ENCODE measurements at places on chromosomes 13 and 19.

GRCh38 chr13:36875961-36876360 is 44.1 kb downstream of the SMAD9 start:
- DNase-seq: no peak

DNA sequence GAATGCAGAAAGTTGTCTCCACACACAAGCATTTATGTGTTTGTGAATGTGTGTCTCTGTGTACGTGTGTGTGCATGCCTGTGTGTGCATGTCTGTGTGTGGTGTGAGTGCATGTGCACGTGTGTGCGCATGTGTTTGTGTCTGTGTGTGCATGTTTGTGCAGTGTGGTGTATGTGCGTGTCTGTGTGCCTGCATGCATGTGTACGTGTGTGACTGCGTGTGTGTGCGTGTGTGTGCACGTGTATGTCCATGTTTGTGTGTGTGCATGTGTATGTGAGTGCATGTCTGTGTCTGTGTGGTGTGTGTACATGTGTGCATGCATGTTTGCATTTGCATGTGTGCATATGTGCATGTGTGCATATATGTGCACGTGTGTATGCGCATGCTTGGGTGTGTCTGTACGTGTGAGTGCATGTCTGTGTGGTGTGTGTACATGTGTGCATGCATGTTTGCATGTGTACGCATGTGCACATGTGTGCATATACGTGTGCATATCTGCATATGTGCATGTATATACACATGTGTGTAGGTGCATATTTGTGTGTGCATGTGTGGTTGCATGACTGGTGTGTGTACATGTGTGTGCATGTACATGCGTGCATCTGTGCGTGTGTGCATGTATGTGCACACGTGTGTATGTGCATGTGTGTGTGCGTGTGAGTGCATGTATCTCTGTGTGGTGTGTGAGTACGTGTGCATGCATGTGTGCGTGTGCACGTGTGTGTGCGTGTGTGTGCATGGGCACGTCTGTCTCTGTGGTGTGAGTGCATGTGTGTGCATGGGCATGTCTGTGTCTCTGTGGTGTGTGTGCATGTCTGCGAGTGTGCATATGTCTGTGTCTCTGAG is 8.2 kb upstream of the TMEM255B start:
- DNase-seq: no peak

DNA sequence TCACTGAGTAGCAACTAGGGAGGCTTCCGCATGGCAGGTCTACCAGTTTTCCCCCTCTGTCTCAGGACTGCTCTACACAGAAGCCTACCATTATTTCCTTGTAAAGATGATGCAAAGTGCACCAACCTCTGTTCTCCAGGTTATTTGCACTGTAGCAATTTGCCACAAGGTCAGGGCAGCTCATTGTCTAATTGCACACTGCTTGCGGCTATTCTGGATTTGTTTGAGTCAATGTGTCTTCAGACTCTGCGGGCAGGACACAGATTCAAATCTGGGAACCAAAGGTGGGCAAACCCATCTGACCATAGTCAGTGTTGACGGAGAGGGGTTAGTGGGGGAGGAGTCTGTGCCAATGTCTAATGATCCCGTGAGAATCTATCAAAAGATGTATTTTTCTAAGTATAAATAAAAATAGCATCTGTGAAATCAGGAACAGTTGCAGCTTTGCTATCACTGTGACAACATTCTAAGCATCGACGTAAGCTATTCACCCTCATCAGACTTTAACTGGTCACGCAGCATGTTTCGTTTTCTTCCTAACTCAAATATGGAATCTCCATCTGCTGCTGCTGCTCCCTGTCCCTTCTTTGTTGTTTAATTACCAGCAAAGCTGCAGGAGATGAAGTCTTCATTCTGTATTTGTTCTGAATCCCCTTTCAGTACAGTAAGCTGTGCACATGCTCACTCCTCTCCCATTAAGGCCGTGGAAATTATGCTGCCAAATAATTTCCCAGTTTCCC is 26.4 kb downstream of the CYSLTR2 start:
- DNase-seq: no peak

DNA sequence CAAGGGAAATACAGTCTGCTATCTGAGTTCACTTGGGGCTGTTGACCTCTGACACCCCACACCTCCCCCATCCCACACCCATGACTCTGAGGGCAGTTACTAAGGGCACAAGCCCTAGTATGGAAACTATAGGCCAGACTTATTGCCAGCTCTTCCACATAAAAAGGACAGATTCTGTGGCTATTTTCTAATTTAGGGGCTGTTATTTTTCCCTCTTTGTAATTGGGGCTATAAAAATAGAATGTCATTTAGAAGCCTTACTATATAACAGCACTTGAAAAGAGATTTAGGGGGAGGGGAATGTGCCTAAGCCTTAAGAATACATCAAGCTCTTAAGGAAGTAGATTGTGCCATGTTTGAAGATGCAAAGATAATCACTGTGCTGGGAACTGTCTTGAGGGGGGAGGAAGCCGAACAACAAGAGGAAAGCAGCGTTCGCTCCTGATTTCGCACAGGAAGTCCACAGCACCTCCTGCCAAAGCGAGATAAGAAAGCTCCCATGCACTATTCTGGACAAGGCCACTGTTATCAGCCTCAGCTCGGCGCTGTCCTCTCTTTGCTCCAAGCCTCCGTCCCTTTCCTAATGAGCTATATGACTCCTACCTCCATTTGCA is 86.6 kb downstream of the FLT1 start:
- DNase-seq: peak; percentile 5

DNA sequence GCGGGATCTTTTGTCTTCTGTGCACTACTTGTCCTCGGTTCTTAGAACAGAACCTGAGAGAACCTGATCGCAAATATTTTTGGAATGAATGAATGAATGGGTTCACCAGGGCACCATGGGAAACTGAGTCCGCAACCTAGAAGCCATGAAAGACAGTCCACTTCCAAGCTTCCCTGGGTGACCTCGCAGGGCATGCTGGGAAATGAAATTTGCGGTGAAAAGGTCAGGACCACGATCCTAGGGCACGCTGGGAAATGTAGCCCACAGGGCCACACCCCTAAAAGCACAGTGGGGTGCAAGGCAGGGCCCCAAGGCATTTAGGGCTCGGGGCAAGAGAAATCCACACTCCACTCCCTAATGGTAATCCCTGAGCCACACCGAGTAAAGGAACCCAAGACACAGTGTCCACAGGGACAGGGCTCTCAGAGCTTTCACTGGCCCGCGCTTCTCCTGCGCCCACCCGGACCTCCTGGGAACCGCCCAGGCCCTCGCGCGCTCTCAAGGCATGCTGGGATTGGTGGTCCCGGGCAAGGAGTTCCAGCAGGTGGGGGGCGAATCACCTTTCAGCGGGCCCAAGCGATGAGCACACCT is 1.1 kb upstream of the PPP1R12C start:
- DNase-seq: peak; percentile 45

GRCh38 chr19:12669270-12670158 is 2.9 kb downstream of the WDR83 start:
- DNase-seq: peak; percentile 95

DNA sequence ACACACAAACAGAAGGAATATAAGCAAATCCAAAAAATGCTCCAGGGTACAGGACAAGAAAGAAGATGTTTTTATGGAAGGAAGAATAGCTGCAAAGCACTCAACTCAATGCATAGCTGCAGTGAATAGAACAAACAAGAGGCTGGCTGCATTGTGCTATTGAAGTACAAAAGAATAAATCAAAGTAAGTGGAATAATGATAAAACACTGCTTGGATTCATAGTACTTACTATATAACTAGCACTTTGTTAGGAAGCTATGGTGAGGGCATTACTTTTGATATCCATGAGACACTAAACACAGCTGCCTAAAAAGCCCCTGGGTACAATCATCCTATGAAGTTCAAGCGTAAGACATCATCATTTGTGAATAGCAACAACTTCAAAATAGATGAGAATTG is 350.1 kb downstream of the PCDH9 start:
- no peak for DNase-seq

GRCh38 chr13:50400035-50400726 is 384.9 kb downstream of the KCNRG start:
- no peak for DNase-seq

DNA sequence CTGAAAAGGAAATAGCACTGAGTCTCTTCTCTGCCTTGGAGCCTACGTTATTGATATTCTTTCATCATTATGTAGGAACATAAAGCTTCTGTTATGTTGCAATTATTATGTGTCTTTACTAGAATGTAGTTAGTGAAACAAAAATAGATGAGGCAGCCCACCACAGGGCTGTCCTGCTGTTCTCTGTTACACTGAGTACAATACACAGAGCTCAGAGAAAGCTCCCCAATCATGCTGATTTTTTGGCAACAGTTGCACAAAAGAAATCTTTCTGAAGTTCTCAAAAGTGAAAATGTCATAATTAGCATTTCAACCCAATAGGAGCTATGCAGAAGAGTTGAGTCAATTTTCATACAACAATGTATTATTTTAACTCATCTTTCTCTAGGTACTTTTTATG is 119.5 kb downstream of the EFNB2 start:
- no peak for DNase-seq

- DNase-seq: no peak
Measured at GRCh38 chr19:35138305-35138892, at the start of gene FXYD1. TSS of gene FXYD1 (plus strand) at chr19:35138824. CDS start at chr19:35140080, 1,256 bp downstream.

DNA sequence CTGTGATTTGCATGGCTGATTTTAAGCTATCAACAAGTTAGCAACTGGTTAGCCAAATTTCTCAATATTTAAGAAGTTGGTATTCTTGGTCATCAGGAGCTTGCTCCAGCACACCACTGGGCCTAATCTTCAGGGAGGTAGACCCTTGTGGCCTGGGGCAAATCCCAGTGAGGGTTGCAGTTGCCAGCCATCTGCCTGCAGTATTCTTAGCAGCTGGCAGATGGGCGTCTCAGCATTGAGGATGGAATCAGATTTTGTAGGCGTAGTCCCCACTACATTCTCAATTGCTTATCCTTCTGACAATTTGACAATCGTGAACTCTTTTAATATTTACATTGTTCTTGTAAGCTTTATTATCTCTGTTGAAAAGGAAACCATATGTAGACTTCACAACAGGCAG is 1266.2 kb downstream of the SLITRK5 start:
- no peak for DNase-seq

GRCh38 chr19:18733196-18733647 is 49.7 kb downstream of the CRTC1 start:
- DNase-seq: peak; percentile 30

GRCh38 chr19:34274284-34274826 is 20.0 kb downstream of the GARRE1 start:
- DNase-seq: no peak

GRCh38 chr13:29847501-29847983 is 2.9 kb downstream of the UBL3 start:
- peak; percentile 50 for DNase-seq

- no peak for DNase-seq
Measured at GRCh38 chr19:4326215-4326836, 12.3 kb downstream of the STAP2 start.

GRCh38 chr19:13937479-13938300 is 527 bp downstream of the PODNL1 start:
- no peak for DNase-seq

DNA sequence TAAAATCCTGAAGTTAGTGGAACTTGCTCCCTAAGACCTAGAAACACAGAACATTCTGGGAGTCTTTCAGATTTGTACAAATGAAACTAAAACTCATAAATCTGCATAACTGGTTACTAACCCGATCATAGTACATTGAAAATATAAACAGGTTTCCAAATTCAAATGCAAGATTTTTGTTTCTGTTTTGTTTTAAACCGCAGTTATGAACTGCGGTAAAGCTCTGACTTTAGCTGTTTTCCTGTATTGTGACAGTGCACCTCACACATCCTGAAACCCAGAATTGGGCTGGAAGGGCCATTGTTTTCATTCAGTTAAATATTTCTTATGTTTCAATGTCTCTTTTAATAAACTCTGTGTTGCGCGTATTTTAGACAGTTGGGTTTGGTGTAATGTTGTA is 204.7 kb downstream of the SHISA2 start:
- no peak for DNase-seq

DNA sequence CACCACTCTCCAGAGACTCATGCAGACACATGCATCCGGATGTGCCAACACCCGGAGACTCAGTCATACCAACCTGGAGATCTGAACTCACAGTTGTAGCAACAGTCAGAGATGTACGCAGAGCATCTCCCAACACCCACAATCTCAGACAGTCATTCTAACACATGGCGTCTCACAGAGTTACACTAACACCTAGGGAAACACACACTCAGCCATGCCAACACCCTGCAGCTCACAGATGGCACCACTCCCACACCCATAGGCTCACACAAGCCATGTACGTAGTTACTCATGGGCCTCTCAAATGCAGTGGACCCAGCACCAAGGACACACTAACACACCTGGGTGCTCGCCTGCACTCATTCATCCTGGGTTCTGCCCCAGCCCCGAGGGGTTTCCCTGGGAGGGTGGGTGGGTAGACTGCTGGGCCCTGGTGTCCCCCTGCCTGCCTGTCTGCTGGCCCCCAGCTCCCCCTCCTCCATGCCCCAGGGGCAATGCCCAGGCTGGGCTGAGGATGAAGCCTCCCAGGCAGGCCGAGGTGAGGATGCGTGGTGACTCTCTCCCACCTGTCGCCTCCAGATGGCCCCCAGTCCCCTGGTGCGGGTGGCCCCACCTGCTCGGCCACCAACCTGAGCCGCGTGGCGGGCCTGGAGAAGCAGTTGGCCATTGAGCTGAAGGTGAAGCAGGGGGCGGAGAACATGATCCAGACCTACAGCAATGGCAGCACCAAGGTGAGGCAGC is 10.0 kb downstream of the PKN1 start:
- no peak for DNase-seq

- no peak for DNase-seq
Measured at GRCh38 chr13:55439450-55439849, 1701.3 kb upstream of the PRR20A start.

DNA sequence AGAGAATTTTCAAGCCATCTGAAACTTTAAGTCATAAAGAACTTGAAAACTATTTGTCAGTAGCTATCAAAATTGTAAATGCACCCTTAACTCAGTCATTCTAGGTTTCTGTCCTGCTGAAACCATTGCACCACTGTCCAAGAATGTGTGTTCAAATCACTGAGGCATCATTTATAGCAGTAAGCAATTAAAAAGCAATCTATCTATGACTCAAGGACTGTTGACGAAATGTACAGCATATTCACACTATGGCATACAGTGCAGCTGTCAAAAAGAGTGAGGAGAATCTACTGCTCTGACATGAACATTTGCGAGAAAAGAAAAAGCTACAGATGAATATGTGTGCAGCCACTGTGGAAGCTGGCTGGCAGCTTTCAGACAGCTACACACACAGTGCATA is 71.2 kb downstream of the ING1 start:
- no peak for DNase-seq

DNA sequence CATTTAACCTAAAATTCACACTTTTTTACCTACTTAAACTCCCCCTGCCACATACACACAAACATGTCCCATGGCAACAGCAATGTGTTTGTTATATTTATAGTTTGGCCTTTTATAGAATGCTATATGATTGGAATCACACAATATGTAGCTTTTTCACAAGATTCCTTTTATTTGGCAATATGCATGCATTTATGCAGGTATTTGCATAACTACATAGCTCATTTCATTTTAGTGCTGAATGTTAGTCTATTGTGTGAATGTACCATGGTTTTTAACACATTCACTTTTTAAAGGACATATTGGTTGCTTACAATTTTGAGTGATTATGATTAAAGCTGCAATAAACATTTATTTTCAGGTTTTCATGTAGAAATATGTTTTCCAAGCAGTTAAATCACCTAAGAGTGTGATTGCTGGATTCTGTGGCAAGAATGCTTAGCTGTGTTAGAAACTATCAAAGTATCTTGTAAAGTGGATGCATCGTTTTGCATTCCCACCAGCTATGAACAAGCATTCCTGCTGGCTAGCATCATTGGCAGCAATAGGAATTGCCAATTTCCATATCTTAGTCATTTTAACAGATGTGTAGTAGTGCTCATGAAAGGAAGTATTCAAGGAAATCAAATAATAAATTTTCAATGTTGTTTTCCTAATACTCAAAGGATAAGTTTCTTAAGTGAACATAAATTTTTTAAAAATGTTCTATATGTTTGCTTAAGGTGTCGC is 557.0 kb downstream of the SLITRK1 start:
- no peak for DNase-seq

All from right kidney (tissue), 9 donors.